ENCODE measurements at places on chromosomes 5 and 9.
A peak's percentile ranks its signal among the peaks of the same experiment; 100 is the strongest.

GRCh38 chr9:134066526-134066912 lies 1.3 kb downstream of the BRD3 start:
- peak; percentile 41 for DNase-seq

DNA sequence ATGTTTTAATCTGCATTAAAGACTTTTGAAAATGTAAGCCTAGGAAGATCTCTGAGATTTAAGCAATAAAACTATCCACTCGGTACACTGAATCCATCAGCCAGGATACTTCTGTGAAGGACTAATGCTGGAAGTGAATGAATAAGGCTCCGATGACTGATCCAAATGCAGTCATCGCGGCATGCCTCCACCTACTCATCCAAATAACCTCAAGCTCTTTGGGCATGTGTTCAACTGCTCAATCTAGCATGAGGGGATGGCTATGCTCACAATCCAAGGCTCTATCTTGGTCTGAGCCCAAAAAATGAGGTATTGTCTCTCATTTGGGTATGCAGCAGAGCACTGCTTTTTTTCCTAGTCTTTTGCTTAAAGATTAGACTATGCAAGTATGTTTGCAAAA lies 19.2 kb downstream of the MARCHF3 start:
- DNase-seq: no peak

DNA sequence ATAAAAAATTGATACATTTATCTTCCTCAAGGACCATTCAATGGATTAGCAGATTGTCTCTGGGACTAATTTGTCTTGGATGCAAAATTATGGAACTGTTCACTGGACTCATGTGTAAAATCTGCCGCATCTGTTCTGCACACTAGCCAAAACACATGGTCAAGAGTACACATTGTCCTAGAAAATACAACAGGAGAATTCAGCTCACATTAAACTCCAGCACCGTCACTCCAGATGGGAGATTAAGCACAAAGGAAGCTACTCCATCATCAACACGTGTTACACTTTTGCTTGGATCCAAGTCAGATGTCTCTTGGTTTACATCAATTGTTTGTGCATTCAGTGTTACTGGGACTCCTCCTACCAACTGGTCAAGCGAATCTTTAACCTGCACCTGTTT lies 28.8 kb downstream of the C5 start:
- no peak for DNase-seq

DNA sequence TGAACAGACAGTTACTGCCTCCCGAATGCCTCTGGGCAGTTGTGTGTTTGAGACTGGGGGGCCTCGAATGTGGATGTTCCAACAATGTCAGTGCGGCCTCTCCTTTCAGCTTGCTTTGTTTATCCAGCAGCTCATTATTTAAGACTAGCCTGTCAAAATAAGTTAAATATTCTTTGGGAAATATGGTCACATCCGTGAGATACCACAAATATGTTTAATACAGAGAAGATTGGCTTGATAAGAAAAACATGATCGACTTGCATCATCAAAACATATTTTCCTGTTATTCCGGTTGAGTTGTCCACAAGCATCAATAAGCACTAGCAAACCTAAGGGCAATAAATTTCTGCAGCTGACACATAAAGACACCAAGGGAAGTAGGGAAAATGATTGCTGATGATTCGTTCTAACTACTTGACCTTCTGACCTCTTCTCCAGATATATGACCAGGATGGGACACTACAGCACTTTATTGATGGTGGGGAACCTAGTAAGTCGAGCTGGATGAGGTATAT lies 66.5 kb downstream of the PRDM6 start:
- no peak for DNase-seq

GRCh38 chr9:89530726-89531125 lies 32.8 kb upstream of the SEMA4D start:
- no peak for DNase-seq

DNA sequence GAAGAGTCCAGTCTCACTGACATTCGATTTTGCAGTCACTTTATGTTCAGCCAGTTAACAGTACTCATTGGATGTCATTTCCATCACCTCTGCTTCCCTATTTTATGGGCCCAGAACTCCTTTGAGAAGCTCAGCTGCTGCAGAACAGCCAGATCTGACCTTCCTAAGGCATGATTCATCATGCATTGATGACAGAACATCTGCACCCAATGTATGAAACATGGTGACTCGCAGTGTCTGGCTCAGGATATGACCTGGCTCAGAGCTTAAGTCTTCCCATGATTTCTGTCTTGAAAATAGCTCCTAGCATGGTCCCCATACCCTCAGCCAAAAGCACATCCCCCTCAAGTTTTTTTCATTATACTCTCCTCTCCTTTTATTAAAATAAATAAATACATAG lies 92.6 kb upstream of the TRIM32 start:
- DNase-seq: no peak

DNA sequence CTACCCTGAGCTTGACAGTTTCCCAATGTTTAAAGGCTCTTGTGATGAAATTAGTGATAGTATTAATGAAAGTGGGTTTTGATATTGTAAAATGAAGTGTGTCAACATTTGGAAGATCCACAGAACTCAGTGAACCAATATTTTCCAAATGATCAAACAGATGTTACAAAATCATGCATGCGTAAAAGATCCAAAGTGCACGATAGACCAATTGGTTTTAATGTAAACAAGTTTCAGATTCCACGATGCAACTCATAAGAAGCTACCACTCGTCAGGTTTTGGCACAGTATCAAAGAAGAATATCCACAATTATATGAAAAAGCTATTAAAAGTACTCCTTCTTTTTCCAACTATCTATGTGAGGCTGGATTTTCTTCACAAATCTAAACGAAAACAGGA lies 82.3 kb downstream of the SLC38A9 start:
- no peak for DNase-seq

DNA sequence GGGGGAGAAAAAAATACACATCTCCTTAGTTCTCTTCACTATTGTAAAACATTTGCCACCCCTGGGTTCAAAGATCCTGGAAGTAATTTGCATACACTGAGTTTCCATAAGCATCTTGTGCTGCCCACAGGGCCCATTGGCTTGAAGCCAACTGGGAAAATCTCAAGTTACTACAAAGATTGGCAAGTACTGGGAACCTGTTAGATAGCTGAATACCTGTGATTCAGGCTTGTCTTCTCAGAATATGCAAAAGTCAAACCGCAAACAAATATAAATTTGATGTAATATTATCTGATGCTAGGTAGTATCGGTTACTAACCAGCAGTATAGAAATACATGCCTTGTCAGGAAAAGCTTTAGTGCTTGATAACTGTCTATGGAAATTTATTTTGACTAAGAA lies 156.9 kb upstream of the FST start:
- no peak for DNase-seq

- DNase-seq: no peak
Observed at GRCh38 chr9:120191141-120191540, 388.8 kb downstream of the CDK5RAP2 start.

DNA sequence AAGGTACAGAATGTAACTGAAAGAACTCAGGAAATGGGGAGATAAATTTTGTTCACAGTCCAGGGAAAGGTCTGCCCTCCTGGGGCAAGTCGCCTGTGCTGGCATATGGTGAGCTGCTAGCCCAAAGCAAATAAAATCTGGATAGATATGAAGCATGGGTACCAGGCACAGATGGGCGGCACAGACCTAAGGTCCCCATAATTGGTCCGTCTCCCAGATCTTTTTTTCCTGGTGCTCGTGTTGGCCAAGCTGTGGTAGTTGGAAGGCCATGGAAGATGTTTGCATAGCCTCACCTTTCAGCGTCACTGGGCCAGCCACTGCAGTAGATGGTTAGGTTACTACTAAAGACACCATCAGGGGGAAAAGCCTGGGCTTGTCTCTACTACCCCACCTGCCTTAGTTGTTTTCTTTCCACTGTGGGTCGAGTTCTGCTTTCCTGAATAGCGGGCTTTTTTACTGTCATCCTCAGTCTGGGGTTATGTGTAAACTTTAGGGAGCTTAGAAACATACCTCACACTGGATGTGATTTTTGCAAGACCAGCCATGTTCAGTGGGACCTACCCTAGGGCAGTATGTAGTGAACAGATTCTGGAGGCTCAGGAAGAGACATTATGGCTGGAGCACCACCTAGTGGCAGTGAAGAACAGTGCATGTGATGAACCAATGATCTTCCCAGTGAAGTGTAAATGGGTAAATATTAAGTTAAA lies 24.2 kb upstream of the GLRX start:
- DNase-seq: peak; percentile 43

DNA sequence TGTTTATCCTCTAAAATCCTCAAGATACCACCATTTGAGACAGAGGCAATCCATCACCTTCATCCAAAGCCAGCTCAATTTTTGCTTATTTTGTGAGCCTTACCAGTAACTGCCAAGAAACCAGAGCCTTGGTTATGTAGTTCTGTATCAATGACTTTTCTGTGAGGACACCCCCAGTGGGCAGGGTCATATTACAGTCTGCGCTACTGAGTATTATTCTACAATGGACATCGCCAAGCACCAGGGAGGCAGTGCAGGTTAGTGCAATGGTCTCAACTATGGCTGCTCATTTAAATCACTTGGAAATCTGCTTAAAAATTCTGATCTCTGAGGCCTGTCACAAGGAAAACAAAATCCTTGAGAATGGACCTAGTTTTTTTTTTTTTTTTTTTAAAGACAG lies 90.5 kb upstream of the NIPAL4 start:
- no peak for DNase-seq
